ENCODE measurements at places on chromosomes 5 and 9. TPM values are rescaled to one million over a fixed set of nuclear protein-coding genes. Genes with fewer than 3 reads are reported as not detected.

GRCh38 chr9:13137426-13137825, 142.1 kb downstream of the MPDZ start:
- DNase-seq = no peak
- H3K27ac ChIP-seq = no peak overlapping the region
- H3K4me3 ChIP-seq = no peak overlapping the region

- H3K4me1 ChIP-seq = peaks cover 24% of the 10 kb centered on the region
- H3K36me3 ChIP-seq = no peaks in the 10 kb centered on the region
- no peak overlapping the region for H3K27ac ChIP-seq
Measured at GRCh38 chr5:173291722-173292658, 36.2 kb downstream of the STC2 start.

- H3K27me3 ChIP-seq = no peaks in the 10 kb centered on the region
- H3K36me3 ChIP-seq = no peaks in the 10 kb centered on the region
- H3K4me1 ChIP-seq = no peaks in the 10 kb centered on the region
- DNase-seq = no peak
- no peak overlapping the region for H3K4me3 ChIP-seq
Measured at GRCh38 chr5:54156577-54156976, 153.8 kb downstream of the ARL15 start.

DNA sequence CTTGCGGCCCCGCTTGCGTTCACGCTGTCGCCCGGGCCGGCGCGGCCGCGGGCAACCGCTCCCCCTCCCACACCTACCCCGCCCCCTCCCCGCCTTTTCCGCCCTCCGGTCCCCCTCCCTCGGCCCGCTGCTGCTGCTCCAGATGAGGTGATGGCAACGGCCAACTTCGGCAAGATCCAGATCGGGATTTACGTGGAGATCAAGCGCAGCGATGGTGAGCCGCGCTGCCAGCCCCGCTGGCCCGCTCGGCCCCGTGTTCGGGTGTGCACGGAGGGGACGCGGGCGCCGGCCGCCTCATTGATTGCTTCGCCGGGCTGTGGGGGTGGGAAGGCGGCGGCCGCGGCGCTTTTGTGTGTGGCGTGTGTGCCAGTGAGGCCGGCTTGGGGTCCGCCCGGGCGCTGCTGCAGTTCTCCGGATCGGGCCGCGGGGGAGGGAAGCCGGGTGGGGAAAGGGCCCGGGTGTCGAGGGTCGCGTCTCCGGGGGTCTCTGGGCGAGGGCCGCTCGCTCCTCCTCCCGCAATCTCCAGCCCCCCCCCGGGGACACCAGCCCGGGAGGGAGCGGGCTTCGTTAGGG, 403 bp downstream of the KIF2A start:
- H3K4me3 ChIP-seq = peak overlapping the region; percentile 90
- H3K4me1 ChIP-seq = peaks cover 22% of the 10 kb centered on the region
- H3K27me3 ChIP-seq = no peaks in the 10 kb centered on the region
- peak; percentile 76 for DNase-seq

- H3K4me1 ChIP-seq = no peaks in the 10 kb centered on the region
- H3K27ac ChIP-seq = no peak overlapping the region
- no peak for DNase-seq
- H3K4me3 ChIP-seq = no peak overlapping the region
Measured at GRCh38 chr9:82091610-82092009, 103.0 kb downstream of the SPATA31D1 start.

DNA sequence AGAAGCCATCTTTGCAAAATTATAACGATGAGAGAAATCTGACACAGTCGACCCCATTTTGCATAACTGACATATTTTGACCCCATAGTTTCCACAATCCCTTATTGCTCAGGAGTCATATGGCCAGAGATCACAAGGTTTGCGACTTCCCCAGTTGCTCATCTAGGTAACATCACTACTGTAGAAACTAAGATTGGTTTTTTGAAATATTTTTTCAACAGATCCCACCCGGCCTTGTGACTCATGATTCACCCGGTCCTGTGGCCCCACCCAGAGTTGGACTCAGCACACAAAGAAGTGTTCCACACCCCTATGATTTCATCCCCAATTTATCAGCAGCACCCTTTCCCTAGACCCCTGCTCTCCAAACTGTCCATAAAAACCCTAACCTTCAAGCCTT, 50.2 kb downstream of the TIMD4 start:
- no peaks in the 10 kb centered on the region for H3K27me3 ChIP-seq
- H3K4me3 ChIP-seq = no peak overlapping the region
- no peaks in the 10 kb centered on the region for H3K4me1 ChIP-seq
- no peak for DNase-seq

- DNase-seq = no peak
- no peaks in the 10 kb centered on the region for H3K4me1 ChIP-seq
- H3K4me3 ChIP-seq = no peak overlapping the region
- H3K27me3 ChIP-seq = no peaks in the 10 kb centered on the region
- H3K27ac ChIP-seq = peak overlapping the region; percentile 98
Measured at GRCh38 chr5:132267166-132267739, 9.8 kb downstream of the PDLIM4 start.

- H3K27ac ChIP-seq = no peak overlapping the region
- no peak for DNase-seq
- H3K27me3 ChIP-seq = no peaks in the 10 kb centered on the region
- H3K4me1 ChIP-seq = no peaks in the 10 kb centered on the region
- no peak overlapping the region for H3K4me3 ChIP-seq
Measured at GRCh38 chr5:174172566-174172965, 127.1 kb downstream of the NSG2 start.

- H3K36me3 ChIP-seq = no peaks in the 10 kb centered on the region
- no peaks in the 10 kb centered on the region for H3K4me1 ChIP-seq
- H3K4me3 ChIP-seq = no peak overlapping the region
- H3K27ac ChIP-seq = no peak overlapping the region
- no peaks in the 10 kb centered on the region for H3K27me3 ChIP-seq
- no peak for DNase-seq
Measured at GRCh38 chr9:37835821-37836220, 35.2 kb downstream of the DCAF10 start.

- no peaks in the 10 kb centered on the region for H3K27me3 ChIP-seq
- H3K4me3 ChIP-seq = no peak overlapping the region
- no peak overlapping the region for H3K27ac ChIP-seq
Measured at GRCh38 chr9:34267660-34268059, 61.4 kb downstream of the KIF24 start.

DNA sequence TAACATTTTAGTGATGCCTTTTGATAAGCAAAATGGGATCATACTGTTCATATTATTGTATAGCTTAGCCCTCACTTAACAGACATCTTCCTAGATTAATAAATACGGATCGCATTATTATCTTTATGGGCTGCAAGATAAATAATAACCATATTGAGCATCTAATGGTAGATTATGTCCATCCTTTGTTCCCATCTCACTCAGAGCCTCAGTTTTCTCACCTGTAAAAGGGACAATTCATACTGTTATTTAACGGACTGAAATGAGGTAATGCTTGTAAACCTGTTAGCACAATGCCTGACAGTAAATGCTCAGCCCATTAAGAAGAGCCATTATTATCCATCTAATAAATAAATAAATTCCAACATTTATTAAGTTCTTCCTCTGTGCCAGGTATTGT, 3.0 kb upstream of the RPL26L1 start:
- peaks cover 16% of the 10 kb centered on the region for H3K4me1 ChIP-seq
- H3K27ac ChIP-seq = peak overlapping the region; percentile 87
- DNase-seq = no peak
- no peaks in the 10 kb centered on the region for H3K27me3 ChIP-seq

- H3K36me3 ChIP-seq = no peaks in the 10 kb centered on the region
- H3K27ac ChIP-seq = no peak overlapping the region
- DNase-seq = no peak
- H3K4me3 ChIP-seq = no peak overlapping the region
- H3K4me1 ChIP-seq = peaks cover 24% of the 10 kb centered on the region
Measured at GRCh38 chr9:81559709-81560108, 129.6 kb downstream of the TLE1 start.

GRCh38 chr9:40926404-40927259, 201.8 kb downstream of the FOXD4L6 start:
- no peak for DNase-seq
- no peak overlapping the region for H3K27ac ChIP-seq
- H3K4me1 ChIP-seq = no peaks in the 10 kb centered on the region
- no peaks in the 10 kb centered on the region for H3K27me3 ChIP-seq
- no peak overlapping the region for H3K4me3 ChIP-seq
- no peaks in the 10 kb centered on the region for H3K36me3 ChIP-seq

DNA sequence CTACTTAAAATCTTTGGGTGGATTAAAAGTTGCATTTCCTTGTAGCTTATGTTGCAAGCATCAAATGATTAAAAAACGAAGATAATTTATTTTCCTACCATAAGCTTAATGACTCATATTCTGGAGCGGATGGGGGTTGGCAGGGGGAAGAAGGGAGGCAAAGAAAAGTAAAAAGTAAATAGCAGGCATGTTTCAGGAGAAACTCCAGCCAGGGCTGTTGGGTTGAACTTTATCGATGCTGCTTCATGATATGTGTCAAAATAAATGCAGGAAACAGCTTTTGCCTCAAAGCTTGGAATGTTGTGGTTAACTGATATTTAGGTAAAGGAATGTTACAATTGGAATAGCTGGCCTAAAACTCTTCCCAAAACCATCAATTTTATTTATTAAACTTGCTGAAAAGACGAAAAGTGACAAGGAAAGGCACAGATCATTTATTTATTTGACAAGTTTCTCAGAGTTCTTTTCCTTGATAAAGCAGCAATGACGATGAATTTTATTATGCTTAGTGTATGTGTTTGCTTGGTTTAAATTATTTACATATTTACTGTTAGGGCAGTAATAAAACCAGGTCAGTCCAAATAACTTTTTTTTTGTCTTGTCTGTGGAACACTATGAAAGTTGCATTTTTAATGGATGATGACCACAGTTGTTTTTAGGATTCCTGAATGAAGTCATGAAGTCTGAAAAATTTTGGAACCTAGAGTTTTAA, 177.9 kb downstream of the PCSK1 start:
- peaks cover 10% of the 10 kb centered on the region for H3K4me1 ChIP-seq
- H3K27ac ChIP-seq = peak overlapping the region; percentile 48
- no peaks in the 10 kb centered on the region for H3K27me3 ChIP-seq
- no peak overlapping the region for H3K4me3 ChIP-seq
- no peak for DNase-seq
- no peaks in the 10 kb centered on the region for H3K36me3 ChIP-seq

DNA sequence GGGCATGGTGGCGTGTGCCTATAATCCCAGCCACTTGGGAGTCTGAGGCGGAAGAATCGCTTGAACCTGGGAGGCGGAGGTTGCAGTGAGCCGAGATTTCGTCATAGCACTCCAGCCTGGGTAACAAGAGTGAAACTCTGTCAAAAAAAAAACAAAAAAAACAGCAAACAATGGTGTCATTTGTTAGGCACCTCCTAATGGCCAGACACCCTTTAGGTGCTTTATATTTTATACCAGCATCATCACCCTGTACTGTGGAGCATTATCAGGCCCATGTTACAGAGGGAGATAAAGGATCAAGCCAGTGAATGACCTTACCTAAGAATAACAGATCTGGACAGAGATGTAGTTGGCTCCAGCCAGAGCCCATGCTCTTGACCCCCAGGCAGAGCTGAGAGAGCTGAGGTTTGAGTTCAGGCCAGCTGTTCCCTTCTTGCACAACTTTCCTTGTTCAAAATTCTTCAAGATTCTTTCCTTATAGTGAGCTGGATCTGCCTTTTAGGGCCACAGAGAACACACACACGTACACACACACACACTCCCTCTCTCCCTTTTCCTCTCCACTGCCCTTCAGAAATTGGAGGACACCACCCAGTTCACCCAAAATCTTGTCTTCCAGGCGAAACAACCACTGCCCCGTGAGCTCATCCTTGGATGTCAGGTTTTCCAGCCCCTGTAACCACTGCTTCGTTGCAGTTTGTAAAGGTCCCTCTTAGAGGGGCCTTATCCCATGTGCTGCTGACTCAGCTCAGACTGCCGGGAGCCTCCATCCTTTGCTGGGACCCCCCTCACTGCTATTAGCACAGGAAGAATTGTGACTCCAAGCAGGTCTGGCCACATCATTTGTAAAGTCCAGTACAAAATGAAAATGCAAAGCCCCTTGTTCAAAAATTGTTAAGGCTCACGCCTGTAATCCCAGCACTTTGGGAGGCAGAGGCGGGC, 10.4 kb upstream of the PTGES start:
- H3K27me3 ChIP-seq = no peaks in the 10 kb centered on the region
- H3K27ac ChIP-seq = peak overlapping the region; percentile 65
- no peaks in the 10 kb centered on the region for H3K36me3 ChIP-seq
- H3K4me3 ChIP-seq = no peak overlapping the region
- peak; percentile 76 for DNase-seq

- no peak overlapping the region for H3K4me3 ChIP-seq
- no peaks in the 10 kb centered on the region for H3K36me3 ChIP-seq
- no peak overlapping the region for H3K27ac ChIP-seq
- DNase-seq = no peak
- H3K4me1 ChIP-seq = no peaks in the 10 kb centered on the region
- no peaks in the 10 kb centered on the region for H3K27me3 ChIP-seq
Measured at GRCh38 chr9:90546200-90546599, 96.4 kb downstream of the DIRAS2 start.

DNA sequence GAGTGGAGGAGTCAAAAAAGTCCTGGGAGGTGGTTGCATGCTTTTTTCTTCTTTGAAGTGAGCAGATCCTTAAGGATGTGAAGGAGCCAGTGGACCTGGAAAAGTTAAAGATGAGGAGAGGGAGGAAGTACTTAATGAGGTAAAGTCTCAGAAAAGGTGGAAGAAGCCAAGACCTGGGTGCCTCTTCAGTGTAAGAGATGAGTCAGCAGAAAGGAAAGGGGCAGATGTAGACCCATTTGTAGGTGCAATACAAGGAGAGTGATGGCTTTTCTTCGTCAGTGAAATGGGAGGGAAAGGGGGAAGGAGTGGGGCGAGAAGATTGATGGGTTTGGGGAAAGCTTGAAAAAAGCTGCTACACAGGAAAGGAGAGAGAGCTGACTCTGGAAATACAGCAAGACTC, 82.9 kb downstream of the ANGPTL2 start:
- no peaks in the 10 kb centered on the region for H3K27me3 ChIP-seq
- no peak for DNase-seq
- no peaks in the 10 kb centered on the region for H3K4me1 ChIP-seq
- no peaks in the 10 kb centered on the region for H3K36me3 ChIP-seq

DNA sequence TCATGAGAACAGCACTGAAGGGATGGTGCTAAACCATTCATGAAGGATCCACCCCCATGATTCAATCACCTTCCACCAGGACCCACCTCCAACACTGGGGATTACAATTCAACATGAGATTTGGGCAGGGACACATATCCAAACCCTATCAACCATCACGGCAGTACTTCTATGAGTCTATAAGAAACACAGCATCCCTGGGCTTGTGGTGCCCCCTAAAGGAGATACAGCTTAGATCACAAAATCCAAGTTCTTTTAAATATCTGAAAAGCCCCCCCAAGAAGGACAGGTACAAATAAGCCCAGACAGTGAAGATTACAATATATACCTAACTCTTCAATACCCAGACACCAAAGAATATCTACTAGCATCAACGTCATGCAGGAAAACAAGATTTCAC, 233.7 kb upstream of the ADRA1B start:
- no peaks in the 10 kb centered on the region for H3K4me1 ChIP-seq
- H3K36me3 ChIP-seq = no peaks in the 10 kb centered on the region
- no peak for DNase-seq
- no peaks in the 10 kb centered on the region for H3K27me3 ChIP-seq

GRCh38 chr5:148815578-148815977, 10.8 kb upstream of the ADRB2 start:
- H3K4me3 ChIP-seq = no peak overlapping the region
- no peaks in the 10 kb centered on the region for H3K27me3 ChIP-seq
- no peak overlapping the region for H3K27ac ChIP-seq
- DNase-seq = no peak
- no peaks in the 10 kb centered on the region for H3K36me3 ChIP-seq
- peaks cover 6% of the 10 kb centered on the region for H3K4me1 ChIP-seq

The CAPSL gene
- polyA plus RNA-seq = not detected

The FBXL7 gene
- 2.7 TPM for polyA plus RNA-seq

The STRBP gene
- 29.4 TPM for polyA plus RNA-seq

The ASPN gene
- 1.5 TPM for polyA plus RNA-seq

The SELENOP gene
- polyA plus RNA-seq = 1,116 TPM

The VCP gene
- 62.2 TPM for polyA plus RNA-seq
